ENCODE measurements at places on chromosomes 16 and 17. TPM values are rescaled to one million over a fixed set of nuclear protein-coding genes. Genes with fewer than 3 reads are reported as not detected.

Gene CACNG1
- polyA plus RNA-seq: 2.4 TPM

Gene COX6A2
- 1.0 TPM for polyA plus RNA-seq

Gene HSPB9
- polyA plus RNA-seq: 0.30 TPM

Gene MYH8
- 2.5 TPM for polyA plus RNA-seq

Gene CCDC200
- 11.0 TPM for polyA plus RNA-seq

Gene C16orf92
- 2.0 TPM for polyA plus RNA-seq

Gene CBFA2T3
- 17.5 TPM for polyA plus RNA-seq

Gene RNF222
- 0.11 TPM for polyA plus RNA-seq

Data from spinal cord (tissue), 10 donors.